ENCODE measurements at places on chromosomes 2 and 18.
A peak's percentile ranks its signal among the peaks of the same experiment; 100 is the strongest.

DNA sequence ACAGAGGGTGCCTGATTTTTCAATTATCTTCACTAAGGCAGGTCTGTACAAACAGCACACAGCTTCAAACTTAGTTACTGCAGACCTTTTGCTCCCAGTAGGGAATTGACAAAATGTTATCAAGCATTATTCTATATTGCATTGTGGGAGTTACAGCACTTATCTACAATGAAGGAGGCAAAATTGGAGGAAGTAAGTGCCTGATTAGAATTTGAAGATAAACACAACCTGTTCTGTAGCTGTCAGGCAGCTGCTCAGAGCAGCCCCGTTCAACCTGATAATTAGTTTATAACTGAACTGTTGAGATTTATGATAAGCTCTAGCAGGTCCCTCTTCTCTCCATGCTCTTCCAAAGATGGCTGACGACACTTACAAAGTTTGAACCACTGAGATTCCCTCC is 364.4 kb upstream of the CYRIA start:
- no peak for DNase-seq

- DNase-seq = no peak
Observed at GRCh38 chr2:133726973-133727372, 158.7 kb upstream of the NCKAP5 start.

DNA sequence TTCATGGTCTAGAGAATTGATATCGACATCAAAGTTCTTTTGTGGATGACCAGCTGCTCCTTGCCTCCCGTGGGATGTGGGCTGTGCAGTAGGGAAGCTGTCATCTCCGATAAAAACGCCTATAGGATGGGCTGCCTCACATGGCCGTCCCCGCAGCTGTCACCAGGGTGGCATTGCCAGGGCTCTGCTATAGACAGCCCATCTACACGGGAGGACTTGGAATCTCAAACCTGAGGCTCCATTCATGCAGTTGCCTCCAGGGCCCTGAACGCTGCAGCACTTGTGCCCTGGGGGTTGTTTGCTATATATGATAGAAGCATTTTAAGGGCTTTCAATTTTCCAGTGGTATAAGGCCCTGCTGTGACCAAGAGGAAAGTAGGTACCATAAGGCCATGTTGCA is 183.1 kb downstream of the MYCN start:
- DNase-seq = peak; percentile 83

GRCh38 chr2:174027956-174028355 is 62.8 kb upstream of the SP3 start:
- peak; percentile 68 for DNase-seq

- DNase-seq = no peak
Observed at GRCh38 chr2:211103989-211104388, 547.6 kb downstream of the CPS1 start.

DNA sequence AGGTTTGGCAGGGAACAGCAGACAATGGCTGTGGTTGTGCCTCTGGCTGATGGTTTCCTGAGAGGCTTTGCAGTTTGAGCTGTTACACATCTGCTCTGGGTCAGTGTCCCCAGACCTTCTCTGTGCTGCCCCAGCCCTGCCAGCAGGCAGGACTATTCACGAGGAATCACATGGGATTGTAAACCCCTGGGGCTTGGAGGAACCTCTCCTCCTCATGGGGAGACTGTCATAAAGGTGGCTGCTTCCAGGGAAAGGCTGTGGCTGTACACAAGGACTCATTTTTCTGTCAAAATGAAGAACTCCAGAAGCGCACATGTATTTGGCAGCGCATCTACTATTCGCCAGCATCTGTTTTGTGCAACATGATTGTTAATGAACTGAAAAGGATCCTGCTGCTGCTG is 142.6 kb upstream of the CYP1B1 start:
- DNase-seq = no peak

DNA sequence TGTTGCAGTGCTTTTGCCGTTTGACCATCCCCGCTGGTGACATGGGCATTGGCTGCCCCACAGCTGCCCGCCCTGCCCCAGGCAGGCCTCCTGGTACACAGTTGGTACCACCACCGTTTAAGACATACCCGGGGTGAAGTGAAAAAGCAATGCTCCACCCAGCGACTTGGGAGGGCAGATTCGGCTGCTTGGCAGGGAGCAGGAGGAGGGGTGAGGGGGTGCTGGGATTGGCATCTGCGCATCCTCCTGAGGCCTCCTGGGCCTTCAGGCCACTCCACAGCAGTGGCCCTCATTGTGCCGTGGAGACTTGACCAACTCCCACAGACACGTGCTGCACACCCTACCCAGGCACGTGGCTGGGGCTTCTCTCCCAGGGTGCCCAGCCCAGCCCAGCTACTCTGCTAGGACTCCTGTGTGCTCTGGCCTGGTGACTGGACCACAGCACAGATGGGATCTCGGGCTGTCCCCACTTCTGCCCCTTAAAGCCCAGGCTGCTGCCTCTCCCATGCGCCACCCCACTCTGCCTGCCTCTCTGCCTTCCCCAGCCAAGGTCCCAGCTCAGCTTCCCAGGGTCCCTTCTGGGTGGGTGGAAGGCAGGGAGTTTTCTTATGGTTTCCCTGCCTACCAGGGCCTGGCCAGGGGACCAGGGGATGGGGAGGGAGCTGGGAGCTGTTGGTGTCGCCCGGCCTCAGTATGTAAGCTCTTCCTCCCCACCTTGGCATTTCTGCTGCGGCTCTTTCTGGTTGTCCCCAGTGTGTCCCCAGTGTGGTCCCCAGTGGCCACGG is 157.0 kb upstream of the HS6ST1 start:
- DNase-seq = no peak

GRCh38 chr2:190599073-190599472 is 49.8 kb upstream of the NAB1 start:
- DNase-seq = no peak

- no peak for DNase-seq
Observed at GRCh38 chr2:232781765-232782164, 5.4 kb upstream of the KCNJ13 start.

DNA sequence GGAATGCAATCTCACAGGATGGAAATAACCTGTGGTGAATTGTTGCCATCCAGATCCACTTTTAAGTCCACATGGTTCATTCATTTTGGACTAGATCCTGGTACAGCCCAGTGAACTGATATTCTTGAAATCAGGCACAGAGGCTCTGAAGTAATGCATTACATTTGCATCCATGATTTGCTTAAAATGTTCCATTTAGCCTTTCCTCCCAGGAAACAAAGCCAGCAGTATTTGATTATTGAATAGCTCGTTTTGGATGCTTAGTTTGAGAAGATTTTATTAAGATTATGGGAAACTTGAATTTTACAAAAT is 995.8 kb upstream of the CDH2 start:
- DNase-seq = peak; percentile 47

DNA sequence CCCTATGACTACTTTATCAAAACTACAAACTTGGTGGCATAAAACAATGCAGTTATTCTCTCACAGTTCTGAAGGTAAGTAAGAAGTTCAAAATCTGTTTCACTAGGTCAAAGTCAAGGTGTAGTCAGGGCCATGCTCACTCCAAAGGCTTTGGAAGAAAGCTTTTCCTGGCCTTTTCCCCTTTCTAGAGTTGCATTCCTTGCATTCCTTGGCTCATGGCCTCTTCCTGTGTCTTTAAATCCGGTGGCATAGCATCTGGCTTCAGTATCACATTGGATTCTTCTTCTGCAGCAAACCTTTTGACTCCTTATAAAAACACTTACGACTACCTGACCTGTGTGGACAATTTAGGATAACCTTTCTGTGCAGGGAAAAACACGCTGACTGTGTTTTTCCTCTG is 543.5 kb upstream of the HNMT start:
- DNase-seq = no peak

GRCh38 chr18:37470986-37471385 is 94.6 kb downstream of the CELF4 start:
- DNase-seq = no peak

GRCh38 chr2:109247812-109248211 is 118.8 kb downstream of the SH3RF3 start:
- DNase-seq = no peak

GRCh38 chr2:100791294-100791935 is 28.5 kb upstream of the NPAS2 start:
- no peak for DNase-seq

DNA sequence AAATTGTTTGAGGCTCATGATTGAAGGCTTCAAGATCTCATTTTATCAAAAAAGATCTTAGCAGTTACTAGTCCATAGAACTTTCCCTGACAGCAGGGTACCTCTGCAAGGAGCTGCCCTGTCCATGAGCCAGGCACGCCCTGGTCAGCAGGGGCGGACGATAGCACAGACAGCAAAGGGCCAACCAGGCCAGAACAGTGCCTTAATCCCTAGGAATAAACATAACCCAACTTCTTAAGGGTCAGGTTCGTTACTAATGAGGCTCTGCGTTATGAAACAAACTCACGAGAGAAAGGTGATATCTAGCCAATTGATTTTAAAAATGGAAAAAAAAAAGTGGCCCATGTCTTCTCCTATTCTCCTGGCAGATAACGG is 59.2 kb downstream of the BCL2 start:
- no peak for DNase-seq

- DNase-seq = no peak
Observed at GRCh38 chr2:1935476-1935875, 191.2 kb upstream of the PXDN start.

- DNase-seq = peak; percentile 22
Observed at GRCh38 chr2:121826036-121826435, 70.6 kb downstream of the TSN start.

- no peak for DNase-seq
Observed at GRCh38 chr2:161102770-161103450, 57.3 kb upstream of the TANK start.

- no peak for DNase-seq
Observed at GRCh38 chr2:191190435-191190834, 39.6 kb upstream of the STAT4 start.

- no peak for DNase-seq
Observed at GRCh38 chr2:105334211-105334610, 3.1 kb upstream of the C2orf49 start.

DNA sequence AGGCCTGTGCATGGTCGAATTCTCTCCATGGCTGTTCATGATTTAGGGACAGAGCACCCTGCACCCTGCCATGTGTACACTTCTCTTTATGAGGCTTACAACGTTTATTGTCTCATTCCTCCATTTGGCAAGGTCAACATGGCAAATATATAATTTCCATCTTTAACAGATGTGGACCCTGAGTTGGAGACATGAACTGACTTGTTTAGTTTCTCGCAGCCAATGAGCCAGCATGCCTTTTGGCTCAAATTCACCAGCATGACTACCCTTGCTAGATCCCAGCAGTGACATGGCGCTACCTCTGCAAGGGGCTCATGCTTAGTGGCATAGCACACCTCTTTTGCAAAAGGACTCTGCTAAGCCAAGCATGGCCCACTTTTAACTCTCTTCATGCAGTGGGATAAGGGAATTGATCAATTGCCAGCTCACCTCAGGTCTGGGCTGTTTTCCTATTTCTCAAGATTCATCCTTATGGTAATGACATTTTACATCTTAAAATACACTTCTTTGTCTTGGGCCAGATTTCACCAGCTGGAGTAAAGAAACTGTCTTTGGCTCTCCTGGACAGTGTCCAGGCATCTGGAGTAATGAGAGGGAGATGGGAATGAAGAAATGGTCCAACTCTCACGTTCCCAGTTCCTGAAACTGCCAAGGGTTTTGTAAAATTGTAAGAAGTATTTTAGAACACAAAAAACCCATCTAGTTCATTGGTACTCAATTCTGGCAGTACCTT is 159.5 kb downstream of the SETBP1 start:
- DNase-seq = no peak

- DNase-seq = no peak
Observed at GRCh38 chr2:159326569-159327255, 40.2 kb upstream of the WDSUB1 start.

DNA sequence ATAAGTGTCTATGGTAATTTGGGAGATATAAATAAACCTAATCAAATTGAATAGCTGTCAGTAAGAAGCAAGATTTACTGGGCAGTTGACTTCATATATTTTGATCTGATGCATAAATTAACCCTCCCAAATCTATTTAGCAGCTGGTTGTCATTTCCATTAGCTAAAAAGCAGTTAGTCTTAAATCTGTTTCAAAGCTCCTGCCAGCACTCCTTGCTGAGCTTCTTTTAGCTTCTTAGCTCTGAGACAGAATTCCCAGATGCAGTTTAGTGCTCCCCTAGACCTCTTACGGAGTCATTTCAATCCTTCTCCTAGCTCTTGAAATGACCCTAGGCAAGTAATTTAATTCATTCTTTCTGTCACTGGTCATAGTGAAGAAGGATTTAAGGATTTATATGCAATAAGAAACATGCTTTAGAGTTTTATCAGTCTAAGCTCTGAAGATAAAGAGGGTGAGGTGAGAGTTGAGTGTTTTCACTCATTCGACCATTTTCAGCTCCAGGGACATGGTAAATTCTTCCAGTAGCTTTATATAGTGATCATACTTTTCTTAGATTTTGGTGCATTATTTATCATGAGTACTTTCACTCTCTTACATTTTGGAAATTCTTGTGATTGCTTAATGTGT is 98.9 kb downstream of the PHLPP1 start:
- peak; percentile 40 for DNase-seq

DNA sequence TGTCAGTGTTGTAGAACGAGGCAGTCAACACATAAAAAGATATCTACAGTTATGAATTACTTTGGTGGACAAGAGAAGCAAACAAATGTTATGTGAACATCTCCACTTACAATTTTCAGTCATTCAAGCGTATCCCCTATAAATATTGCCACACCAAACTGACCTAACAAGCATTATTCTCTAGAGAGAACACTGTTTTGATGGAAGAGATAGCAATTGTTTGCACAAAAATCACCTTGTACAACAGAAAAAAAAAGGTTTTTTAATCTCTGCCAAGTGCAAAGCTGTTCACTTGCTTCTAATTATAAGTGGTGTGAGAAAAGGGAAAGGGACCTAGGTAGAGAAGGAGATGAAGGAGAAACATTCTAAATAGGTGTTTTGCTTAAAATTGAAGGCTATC is 33.8 kb downstream of the PID1 start:
- DNase-seq = no peak

- peak; percentile 25 for DNase-seq
Observed at GRCh38 chr2:215401896-215402379, 33.9 kb downstream of the FN1 start.

DNA sequence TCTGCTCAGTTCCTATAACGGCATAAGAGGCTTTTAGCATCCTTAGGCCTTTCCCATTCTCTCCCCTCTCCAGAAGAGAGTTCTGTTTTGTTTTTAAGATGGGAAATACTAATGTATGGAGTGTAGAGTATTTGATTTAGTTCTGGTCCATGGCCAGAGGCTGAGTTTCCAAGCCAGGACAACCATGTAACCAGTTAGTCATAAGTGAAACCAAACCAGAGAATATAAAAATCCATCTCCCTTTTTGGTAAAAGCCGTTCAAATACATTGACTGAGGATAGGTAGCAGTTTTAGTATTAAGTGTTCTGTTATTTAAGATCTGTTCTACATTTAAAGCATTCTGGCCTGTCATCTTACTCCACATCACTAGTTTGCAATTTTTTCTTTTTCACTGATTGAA is 3.1 kb downstream of the PSMD1 start:
- no peak for DNase-seq
